Amniotic stem cell (primary cell): ENCODE measurements at places on chromosomes 6 and 20.

DNA sequence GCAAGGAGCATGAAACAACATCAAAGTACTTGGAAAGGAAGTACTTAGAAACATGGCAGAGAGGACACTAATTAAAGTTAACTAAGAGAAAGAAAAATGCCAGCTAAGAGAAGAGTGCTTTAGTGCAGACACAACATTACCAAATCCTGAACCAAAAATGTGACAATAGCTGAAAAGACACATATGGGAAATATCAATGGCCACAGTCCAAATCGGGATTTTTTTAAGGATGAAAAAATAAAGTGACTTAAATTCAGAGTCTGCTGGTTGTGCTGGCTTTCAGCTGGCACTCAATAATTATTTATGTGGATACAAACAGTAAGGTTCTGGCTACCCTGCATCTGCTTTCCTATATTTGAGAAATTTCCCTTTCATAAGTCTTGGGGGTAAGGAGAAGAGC is 12.6 kb upstream of the DST start:
- no peak for DNase-seq

GRCh38 chr6:149410557-149410956 is 10.5 kb downstream of the SUMO4 start:
- DNase-seq: no peak

DNA sequence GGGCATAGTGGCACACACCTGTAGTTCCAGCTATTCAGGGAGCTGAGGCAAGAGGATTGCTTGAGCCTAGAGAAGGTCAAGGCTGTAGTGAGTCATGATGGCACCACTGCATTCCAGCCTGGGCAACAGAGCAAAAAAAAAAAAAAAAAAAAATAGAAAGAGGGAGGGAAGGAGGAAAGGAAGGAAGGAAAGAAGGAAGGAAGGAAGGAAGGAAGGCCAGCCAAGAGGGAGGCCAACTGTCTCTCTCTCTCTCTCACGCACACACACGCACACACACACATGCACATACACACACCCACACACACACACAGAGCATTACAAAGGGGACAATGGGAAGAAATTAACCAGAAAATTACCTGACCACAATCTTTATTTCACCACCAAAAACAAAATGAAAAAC is 50.6 kb upstream of the COL9A1 start:
- DNase-seq: no peak

GRCh38 chr20:14865169-14865568 is 527.8 kb upstream of the FLRT3 start:
- DNase-seq: no peak

DNA sequence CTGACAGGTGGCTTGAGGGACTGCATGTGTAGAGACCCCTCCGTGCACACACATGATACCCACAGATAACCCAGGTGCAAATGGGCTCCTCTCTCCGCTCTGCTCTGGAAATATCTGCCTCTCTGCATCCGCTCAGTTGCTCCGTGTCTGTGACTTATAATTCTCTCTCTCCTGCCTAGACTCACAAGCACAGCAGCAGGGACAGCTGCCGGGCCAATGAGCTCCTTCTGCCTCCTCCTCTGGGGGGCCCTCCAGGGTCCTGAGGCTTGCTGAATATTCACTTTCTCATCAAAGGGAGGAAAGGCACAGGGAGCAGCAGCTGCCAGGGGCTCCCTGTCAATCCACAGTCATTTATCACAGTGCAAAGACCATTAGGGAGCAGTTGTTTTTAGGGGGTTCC is 24.1 kb downstream of the LRFN2 start:
- DNase-seq: no peak

GRCh38 chr6:130218134-130218533 is 4.6 kb downstream of the SAMD3 start:
- no peak for DNase-seq

DNA sequence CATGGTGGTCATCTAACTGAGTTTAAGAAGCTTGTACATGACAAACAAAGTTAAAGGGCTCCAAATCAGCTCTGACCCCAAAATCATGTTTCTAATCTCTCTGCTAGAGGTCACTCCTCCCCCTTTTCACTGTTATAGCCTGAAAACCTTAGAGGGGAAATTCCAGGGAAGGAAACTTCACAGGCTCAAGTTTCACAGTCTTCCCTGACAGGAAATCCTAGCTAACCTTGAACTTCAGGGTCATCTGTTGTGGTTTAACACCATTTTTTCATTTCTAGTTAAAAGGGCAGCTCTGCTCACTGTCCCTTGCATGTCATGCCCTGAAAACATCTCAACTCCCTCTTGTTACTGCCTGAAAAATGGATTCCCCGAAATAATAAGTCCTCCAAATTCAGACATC is 104.4 kb upstream of the BMP2 start:
- no peak for DNase-seq

- no peak for DNase-seq
Observed at GRCh38 chr20:17225851-17226409, 910 bp upstream of the PCSK2 start.

DNA sequence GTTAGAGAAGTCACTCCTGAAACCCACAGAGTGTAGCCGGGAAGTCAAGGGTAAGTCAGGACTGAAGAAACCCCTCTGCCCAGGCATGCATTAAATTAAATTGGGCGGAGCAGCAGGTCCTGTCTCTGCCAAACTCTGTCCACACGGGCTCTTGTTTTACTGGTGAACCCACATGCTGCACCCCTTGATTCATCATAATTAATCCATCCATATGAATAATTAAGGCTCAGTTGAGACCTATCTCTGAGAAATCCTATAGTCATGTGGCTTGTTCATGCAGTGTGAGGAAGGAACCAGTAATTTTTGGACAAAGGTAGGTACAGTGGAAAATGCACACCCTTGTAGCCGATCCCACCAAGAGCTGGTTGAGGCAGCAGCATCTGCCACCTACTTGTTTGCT is 43.0 kb downstream of the PXDC1 start:
- no peak for DNase-seq
